H1 (cell line): ENCODE measurements at places on chromosomes 1 and 21. TPM values are rescaled to one million over a fixed set of nuclear protein-coding genes. Genes with fewer than 3 reads are reported as not detected.

DNA sequence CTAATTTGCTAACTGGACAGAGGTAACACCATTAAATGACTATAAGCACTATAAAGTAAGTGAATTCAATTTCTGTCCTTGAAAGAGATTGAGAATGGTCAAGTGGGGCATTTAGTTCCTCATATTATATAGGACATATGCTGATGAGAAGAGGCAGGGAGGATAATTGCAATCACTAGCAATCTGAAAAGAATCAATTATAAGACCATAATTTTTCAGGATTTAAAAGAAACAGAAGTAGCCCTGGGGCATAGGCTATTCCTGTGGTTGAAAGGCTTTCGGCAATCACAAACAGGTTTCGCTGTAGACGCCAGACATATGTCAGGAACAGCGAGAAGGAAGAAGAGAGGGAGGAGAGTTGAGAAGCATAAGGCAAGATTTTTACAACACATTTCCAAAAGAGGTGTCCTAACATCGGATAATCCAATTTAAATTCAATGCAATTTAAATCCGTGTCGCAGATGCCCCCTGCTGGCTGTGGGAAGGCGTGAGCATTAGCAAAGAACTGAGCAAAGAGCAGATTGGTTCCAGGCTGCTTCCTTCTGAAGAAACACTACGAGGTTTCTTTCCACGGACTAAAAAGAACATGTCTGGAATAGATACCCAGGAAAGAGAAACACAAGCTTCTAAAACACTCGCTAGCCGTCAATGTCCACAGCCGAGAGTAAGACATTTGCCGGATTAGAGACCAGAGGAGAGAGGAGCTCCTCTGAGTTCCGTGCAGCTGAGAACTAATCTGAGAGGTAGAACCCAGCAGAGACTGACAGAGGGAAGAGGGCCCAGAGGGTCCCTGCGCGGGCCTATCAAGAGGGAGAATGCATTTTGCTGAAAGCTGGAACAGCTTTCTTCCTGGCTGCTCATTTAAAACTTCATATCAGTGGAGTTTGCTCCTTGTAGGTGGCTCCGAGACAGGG lies 27.9 kb downstream of the RGS5 start:
- DNase-seq: peak; percentile 77
- H3K27ac ChIP-seq: no peak overlapping the region
- H3K4me1 ChIP-seq: no peaks in the 10 kb centered on the region

GRCh38 chr1:26112407-26112775 lies 767 bp downstream of the PDIK1L start:
- no peak for DNase-seq
- peak overlapping the region; percentile 55 for H3K27ac ChIP-seq
- peaks cover 3% of the 10 kb centered on the region; the same call in 1 of the 2 replicates for H3K4me1 ChIP-seq
- peaks cover 4% of the 10 kb centered on the region; the same call in 1 of the 2 replicates for H3K36me3 ChIP-seq
- peaks cover 9% of the 10 kb centered on the region for H3K27me3 ChIP-seq

GRCh38 chr1:6083801-6084446 lies 38.2 kb downstream of the KCNAB2 start:
- H3K27me3 ChIP-seq: no peaks in the 10 kb centered on the region
- no peak for DNase-seq
- no peaks in the 10 kb centered on the region for H3K36me3 ChIP-seq
- H3K4me3 ChIP-seq: no peak overlapping the region
- H3K4me1 ChIP-seq: peaks cover 5% of the 10 kb centered on the region; the same call in 1 of the 2 replicates

Gene MX2
- 8.9 TPM in 2 replicates for total RNA-seq

Gene MXRA8
- 10.0 and 10.5 TPM in 2 replicates for total RNA-seq

Gene C1orf94
- 4.8 and 5.8 TPM in 2 replicates for total RNA-seq

DNA sequence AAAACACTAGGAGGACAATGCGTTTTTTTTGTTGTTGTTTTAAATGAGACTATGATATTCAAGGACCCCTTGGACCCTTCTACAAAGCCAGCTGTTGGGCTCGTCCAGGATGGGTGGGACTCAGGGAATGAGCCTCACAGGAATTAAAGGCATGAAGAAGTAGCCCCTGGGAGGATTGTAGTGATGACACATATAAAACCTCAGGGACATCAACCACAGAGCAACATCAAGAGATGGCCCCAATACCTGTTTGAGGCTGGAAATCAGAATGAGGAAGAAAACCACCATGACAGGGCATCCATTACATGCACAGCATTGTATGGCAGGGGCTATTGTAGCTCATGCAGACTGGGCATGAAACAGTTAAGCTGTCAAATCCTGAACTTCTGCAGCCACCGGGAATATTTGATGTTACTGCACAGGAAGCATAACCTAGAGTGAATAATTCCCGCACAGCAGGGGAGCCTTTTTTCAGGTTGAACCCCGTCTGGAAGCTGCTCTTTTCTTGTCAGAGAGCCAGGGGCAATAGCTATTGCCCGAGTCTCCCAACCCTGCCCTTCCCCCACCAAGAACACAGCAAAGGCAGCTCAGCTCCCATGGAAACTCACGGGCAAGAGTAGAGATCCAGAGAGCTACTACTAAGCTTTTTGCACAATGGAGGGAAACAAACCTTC lies 140.2 kb upstream of the FGGY start:
- H3K4me1 ChIP-seq: peaks cover 9% of the 10 kb centered on the region
- DNase-seq: no peak
- no peaks in the 10 kb centered on the region for H3K36me3 ChIP-seq
- H3K27me3 ChIP-seq: no peaks in the 10 kb centered on the region
- no peak overlapping the region for H3K4me3 ChIP-seq
- no peak overlapping the region for H3K27ac ChIP-seq

- no peaks in the 10 kb centered on the region; the same call in 1 of the 2 replicates for H3K4me1 ChIP-seq
- DNase-seq: no peak
- H3K27ac ChIP-seq: no peak overlapping the region; the same call in 1 of the 2 replicates
- H3K36me3 ChIP-seq: no peaks in the 10 kb centered on the region
- no peak overlapping the region for H3K4me3 ChIP-seq
- H3K27me3 ChIP-seq: no peaks in the 10 kb centered on the region
These were observed 148.6 kb upstream of the ZC3H12A start for GRCh38 chr1:37325509-37326437.

Gene PIK3R3
- total RNA-seq: 13.5 and 13.6 TPM in 2 replicates

GRCh38 chr1:67690411-67690810 lies 5.4 kb downstream of the GADD45A start:
- H3K4me1 ChIP-seq: no peaks in the 10 kb centered on the region; the same call in 1 of the 2 replicates
- no peaks in the 10 kb centered on the region for H3K36me3 ChIP-seq
- no peaks in the 10 kb centered on the region for H3K27me3 ChIP-seq
- no peak overlapping the region for H3K27ac ChIP-seq
- no peak for DNase-seq

Gene ZNF496
- total RNA-seq: 64.2 and 71.4 TPM in 2 replicates

DNA sequence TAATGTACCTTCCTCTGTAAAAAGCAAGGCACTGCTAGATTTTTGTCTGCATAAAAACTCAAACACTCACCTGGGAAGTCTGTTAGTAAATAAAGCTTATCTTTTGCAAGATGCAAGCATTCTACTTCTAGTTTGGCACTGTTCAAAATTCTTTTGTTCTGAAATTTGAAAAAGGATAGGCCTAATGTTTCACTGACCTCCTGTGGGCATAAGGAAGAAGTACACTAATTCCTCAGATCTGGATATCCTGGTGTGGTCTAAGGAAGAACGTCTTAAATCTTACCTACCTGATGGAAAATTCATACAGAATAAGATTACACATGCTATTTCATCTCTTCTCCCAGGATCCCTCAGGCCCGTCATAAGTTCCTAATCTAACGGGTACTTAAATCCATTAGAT lies 93.5 kb upstream of the CAMK1G start:
- H3K27ac ChIP-seq: no peak overlapping the region
- H3K36me3 ChIP-seq: no peaks in the 10 kb centered on the region
- no peak for DNase-seq
- peaks cover 1% of the 10 kb centered on the region for H3K27me3 ChIP-seq

DNA sequence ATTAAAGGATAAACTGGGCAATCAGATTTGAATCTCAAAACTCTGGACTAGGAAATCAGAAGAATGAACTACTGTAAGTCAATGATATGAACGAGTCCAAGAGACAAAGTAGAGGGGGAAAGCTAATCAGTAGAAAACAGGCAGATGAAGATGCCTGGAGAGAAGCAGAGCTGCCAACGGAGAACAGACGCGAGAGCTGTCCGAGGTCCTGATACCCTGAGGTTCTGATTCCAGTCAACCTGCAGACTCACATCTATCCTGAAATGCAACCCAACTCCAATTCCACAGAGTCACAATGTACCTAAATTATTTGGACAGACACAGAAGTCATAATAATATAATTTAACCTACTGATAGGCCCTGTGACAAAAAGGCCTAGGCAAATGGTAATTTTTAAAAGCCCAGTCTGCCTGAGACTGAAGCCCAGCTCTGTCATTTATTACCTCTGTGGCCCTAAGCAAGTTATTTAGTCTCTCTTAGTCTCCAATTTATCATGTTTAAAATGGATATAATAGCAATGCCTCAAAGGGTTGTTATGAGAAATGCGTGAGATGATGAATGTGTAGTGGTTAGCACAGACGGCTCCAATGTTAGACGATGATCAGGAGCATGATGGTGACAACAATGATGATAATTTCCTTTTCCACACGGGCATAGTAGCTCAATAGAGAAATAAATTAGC lies 33.4 kb downstream of the RGS7 start:
- DNase-seq: peak; percentile 82
- H3K27me3 ChIP-seq: no peaks in the 10 kb centered on the region
- no peaks in the 10 kb centered on the region for H3K36me3 ChIP-seq
- H3K4me1 ChIP-seq: no peaks in the 10 kb centered on the region
- no peak overlapping the region for H3K4me3 ChIP-seq
- H3K27ac ChIP-seq: no peak overlapping the region

- H3K27me3 ChIP-seq: no peaks in the 10 kb centered on the region
- no peaks in the 10 kb centered on the region for H3K36me3 ChIP-seq
- no peaks in the 10 kb centered on the region for H3K4me1 ChIP-seq
- H3K4me3 ChIP-seq: no peak overlapping the region
- DNase-seq: no peak
These were observed 56.4 kb downstream of the GRIK3 start for GRCh38 chr1:36977731-36978406.

Gene CHD1L
- 49.9 and 51.2 TPM in 2 replicates for total RNA-seq

Gene GUCA2B
- total RNA-seq: not detected in 2 replicates
